ENCODE measurements at places on chromosomes 2 and 18.

- no peak for DNase-seq
Observed at GRCh38 chr18:75221897-75222296, 11.3 kb downstream of the TSHZ1 start.

DNA sequence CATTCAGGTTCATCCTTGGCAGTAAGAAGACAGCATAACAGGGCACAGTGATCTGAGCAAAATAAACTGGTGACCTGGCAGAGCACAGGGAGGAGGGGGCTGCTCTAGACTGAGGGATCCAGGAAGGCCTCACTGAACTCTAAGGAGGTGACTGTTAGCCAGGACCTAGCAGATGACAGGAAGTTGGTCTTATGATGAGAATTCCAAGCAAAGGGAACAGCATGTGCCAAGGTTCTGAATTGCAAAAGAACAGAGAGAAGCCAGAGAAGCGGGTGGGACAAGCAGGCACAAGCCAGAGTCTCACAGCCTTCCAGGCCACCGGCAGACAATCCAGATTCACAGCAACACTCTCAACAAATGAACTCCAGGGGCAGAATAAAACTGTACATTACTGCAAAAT, 152.7 kb upstream of the PTPRM start:
- no peak for DNase-seq

GRCh38 chr18:57004366-57005121, 142.3 kb upstream of the BOD1L2 start:
- peak; percentile 54 for DNase-seq

DNA sequence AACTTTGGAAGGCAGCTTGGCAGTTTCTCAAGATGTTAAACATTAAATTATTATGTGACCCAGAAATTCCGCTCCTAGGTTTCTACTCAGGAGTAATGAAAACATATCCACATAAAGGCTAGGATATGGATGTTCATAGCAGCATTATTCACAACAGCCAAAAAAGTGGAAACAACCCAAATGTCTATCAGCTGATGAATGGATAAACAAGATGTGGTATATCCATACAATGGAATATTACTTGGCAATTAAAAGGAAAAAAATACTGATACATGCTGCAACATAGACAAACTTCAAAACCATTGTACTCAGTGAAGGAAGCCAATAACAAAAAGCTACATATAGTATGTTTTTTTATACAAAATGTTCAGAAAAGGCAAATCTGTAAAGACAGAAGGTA, 12.4 kb upstream of the FAM228A start:
- no peak for DNase-seq

DNA sequence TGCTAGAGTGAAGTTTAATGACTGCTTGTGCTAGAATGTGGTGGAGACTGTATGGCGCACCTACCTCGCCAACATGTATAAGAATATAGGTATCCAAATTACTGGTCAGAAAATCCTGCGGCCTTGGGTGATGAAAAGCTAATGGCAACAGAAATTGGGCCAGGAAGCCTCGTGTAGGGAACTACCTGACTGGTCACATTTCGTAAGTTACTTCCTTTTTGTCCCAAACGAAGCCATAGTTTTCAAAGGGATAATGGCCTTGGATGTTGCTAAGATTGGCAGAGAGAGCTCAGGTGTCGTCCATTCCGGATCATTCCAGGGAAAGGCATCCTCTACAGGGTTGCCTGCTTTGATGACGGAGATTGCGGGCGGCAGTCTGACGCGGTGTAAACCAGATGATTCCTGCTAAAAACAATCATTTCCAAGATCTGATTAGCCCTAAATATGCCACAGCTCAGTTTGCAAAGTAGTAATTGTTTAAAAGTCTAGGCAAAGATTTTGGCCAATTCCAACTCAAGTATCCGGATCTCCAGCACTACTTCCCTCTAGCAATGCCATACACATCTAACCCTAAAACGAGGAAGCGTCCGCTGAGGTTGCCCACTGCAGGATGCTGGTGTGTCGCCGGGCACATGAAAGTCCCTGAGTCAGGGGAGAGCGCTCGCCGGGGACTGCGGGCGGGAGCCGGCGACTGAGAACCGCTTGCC, 708 bp upstream of the MALT1 start:
- no peak for DNase-seq

GRCh38 chr2:219045937-219046550, 4.7 kb upstream of the CFAP65 start:
- peak; percentile 32 for DNase-seq
